Right renal cortex interstitium (tissue), 3 donors: ENCODE measurements at places on chromosomes 2 and 18.

GRCh38 chr2:88602022-88602421 is 25.2 kb downstream of the EIF2AK3 start:
- DNase-seq: no peak

DNA sequence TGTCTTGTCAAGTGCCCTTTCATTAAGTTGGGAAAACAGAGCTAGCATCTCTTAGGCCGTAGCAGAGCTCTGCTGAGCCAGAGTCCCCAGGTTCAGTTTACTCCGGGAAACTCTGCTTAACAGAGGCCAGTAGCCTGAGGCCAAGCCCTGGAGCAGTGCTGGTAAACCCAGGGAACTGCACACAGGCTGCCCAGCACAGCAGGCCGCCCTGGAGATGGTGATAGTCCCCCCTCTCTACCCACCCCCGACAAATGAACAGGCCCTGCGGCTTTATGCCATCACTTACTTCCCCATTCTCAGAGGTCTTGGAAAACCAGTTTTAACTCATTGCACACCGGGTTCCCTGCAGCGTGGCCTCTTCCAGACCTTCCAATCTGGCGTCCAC is 3.5 kb downstream of the CNNM4 start:
- DNase-seq: no peak

DNA sequence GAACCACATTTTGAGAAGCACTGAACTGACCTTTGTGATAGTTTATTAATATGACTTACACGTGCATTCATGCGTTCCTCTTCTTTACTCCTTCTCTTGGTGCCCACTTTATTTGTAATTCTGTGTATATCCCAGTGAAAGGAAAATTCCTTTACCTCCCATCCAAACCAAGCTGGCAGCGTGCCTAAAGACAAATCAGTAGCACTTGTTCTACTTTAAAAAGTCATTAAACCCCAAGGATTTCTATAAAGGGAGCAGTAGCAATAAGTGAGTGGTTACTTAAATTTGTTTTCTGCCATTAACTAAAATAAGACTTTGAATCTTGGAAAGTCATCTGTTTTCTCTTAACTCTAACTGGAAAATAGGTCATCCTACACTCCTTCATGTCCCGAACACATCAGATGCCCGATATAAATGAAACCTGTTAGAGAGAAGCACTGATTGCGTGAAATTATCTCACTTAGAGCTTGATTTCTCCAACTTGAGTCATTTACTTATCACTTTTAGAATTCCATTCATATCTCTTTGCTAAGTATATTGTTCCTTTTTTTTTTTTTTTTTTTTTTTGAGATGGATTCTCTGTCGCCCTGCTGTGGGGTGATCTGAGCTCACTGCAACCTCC is 10.7 kb downstream of the PIK3C3 start:
- no peak for DNase-seq

DNA sequence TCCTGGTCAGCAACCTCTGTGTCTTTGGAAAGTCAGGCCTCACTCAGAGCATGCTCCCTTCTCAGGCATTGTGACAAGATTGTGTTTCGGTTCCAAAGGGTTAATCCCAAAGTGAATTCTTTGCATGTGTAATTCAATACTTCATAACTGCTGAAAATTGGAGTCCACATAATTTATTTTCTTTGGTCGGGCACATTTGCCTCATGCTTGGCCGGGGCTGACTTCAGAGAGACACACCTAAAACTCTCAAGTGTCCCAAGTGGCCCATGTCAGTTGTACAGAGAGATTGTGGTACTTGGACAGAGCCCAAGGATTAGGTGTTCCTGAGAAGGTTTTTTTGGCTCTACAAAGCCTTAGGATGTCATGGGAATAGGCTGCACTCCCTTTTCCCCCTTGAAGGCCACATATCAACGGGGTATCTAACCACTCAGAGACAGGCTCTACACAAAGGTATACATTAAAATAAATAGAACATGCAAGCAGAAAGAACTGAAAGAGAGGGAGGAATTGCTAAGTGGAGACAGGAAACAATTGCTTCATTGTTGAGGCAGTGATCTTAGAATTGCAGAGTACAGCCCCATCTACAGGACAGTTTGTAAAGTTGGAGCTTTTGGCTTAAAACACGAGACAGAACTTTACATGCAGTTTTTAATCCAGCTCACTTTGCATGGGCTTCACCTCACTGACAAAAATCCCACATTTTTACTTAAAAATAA is 1232.3 kb upstream of the ZEB2 start:
- peak; percentile 70 for DNase-seq

- no peak for DNase-seq
These were observed 5.0 kb upstream of the OSR1 start for GRCh38 chr2:19363474-19363778.

DNA sequence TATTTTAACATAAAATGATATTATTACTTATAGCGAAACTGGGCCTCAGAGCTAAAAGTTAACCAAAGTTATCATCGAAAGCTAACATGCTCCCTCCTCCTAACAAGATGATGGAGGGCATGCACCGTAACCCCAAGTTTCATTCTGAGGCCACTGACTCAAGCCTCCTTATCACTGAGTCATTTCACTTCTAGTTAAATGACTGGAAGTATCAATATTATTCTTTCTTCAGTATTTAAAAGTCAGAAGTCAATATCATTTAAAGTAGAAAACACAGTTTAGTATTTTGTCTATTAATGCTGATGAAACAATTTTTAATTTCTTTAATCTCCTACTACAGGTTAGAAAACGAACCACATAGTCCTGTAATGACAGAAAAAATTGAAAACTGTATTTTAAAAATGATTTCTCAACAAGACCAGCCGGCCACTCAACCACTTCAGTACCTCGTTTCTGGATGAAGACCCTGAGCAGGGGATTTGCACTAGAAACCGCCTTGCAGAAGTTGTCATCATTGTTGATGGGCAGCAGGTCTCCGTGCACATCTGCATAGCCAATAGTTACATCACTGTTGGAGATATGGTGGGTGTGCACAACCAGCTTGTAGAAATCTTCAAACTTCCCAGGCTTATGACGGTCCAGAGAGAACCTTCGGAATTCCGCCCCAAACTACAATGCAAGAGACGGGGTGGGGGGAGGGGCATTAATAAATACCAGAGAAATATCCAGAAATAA is 44.9 kb downstream of the PARD6G start:
- DNase-seq: no peak

DNA sequence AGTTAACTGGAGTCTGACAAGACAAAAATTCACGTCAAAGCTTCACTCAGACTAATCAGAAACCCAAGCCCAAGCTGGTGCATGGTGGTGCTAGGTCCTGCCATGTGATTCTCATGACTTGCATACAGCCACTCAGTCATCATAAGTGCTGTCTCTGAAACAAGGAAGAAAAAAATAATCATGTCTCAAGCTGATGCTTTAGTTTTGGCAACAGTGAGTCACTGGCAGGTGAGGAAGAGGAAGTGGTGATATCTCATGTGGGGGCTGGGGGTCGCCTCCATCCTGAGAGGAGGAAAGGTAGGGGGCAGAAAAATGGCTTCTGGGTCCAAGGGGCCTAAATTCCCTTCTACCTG is 136.3 kb downstream of the TMEM163 start:
- no peak for DNase-seq

DNA sequence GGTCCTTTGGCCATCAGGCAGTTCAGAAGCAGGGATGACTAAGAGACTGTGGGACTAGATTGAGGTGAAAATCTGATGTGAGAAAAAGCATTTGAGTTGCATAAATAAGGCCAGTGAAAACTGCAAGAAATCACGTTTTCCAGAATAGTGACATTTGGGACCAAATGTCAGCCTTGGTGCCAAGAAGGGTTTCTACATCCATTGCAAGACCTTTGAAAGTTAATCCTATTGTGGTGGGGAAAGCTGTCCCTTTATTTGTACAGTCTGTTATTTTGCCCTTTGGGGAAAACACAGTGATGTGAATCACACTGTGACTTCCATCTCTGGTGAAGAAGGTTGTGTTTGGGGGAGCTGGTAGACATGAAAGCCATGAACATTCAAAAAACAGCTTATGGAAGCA is 153.5 kb upstream of the SIX2 start:
- no peak for DNase-seq
